Fibroblast of skin of right biceps (primary cell): ENCODE measurements at places on chromosomes 12 and 14.

DNA sequence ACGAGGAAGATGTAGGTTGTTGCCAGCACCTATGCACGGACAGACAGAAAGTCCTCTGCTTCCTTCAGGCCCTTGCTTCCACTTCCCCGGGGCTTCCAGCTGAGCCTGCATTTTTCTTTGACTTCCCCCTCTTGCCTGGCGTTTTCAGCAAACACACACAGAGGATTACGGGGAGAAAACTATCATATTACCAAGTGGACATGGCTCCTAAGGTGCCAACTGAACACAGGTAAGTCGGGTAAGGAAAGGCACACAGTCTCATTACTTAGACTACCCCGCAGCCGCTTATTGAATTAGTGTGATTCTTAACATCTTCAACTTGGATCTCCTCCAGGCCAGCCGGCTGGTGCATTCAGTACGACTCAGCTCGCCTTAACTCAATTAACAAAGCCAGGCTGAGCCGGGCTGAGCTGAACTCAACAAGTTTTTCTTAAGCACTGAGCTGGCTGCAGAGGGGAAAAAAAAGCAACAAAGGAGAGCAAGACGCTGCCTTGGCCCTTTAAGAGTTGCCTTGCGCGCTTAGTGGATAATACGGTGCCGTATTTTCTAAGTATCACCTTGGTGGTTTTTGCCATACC is 19.2 kb upstream of the MAP1LC3B2 start:
- DNase-seq, result peak; percentile 80

GRCh38 chr12:121519227-121519626 is 61.6 kb downstream of the KDM2B start:
- no peak for DNase-seq

- DNase-seq, result no peak
Observed at GRCh38 chr12:108099778-108100489, 29.2 kb upstream of the WSCD2 start.

DNA sequence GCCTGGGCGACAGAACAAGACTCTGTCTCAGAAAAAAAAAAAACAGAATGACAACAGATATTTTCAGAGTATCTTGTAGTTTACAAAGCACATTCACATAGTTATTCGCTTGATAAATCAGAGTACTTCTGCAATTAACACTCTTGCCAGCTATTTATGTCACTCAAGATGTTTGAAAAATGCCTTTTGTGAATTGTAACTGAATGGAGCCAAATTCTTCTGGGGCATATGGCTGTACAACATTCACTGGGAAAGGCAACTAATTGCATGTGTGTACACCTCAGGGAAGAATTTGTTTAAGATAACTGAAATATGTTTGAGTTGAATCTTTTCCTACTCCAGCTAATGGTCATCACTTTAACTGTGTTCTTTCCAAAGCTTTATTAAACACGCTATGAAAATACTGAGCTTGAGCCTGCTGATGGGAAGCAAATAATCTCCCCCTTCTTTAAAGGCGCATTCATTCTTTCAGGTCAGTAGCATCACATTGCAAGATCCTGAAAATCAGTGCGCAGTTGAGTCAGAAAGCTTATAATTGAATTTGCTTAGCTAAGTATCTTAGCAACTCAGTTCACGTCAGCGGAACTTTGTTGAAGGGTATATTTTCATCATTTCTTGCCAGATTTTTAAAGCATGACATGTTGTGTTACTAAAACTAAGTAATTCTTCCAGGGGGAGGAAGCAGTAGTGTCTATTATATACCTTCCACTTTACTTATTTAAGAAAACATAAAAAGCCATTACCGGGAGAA is 66.6 kb downstream of the SINHCAF start:
- no peak for DNase-seq

DNA sequence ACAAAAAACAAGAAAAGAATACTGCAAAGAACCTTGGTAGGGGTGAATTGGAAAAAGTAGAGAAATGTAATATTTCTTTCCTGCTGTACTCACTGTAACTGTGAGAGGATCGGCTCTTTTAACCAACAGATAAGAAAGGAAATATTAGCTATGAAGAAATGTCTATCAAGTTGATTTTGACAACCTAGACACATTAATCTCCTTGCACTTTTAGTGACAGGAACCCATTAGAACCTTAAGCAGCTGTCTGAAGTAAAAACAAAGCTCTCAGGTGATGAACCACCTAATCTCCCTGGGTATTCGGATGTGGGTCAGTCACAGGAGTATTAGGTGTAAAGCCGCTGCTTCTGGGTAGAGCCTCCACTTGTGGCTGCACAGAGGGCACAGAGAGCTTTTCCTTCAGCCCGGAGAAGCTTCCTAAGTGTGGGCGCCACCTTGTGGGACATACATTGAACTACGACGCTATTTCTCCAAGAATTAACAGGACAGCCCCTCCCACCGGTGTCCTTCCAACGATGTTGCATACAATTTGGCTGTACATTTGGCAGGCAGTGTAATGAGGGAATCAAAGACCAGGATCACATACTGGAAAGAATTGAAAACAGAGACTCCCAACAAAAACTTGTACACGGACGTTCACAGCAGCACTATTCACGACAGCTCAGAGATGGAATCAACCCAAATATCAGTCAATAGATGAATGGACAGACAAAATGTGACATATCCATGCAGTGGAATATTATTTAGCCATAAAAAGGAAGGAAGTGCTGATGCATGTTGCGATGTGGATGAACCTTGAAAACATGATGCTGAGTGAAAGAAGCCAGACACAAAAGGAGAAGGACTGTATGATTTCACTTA is 28.9 kb upstream of the MAPKAPK5 start:
- DNase-seq, result peak; percentile 75

GRCh38 chr12:67694306-67694900 is 45.9 kb downstream of the DYRK2 start:
- DNase-seq, result no peak
